ENCODE measurements at places on chromosomes 5 and 9.

GRCh38 chr9:36056896-36057295 lies 20.2 kb downstream of the RECK start:
- no peak for DNase-seq

- DNase-seq: no peak
These were observed 9.4 kb downstream of the PRELID2 start for GRCh38 chr5:145825751-145826180.

DNA sequence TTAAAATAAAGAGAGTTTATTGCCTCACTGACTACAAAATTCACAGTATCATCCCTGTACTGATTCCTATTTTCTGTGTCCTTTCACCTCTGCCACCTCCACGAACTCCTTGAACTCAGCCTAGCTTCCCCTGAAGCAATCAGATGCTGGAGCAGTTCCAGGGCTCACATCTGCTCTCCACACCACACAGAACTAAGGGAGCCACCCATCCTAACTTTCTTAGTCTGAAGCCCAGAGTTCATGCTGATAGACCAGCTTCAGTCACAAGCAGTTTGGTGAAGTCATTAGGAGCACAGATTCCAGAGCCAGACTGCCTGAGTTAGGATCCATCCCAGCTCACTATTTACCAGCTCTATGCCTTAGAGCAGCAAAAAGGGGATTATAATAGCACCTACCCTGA lies 15.6 kb upstream of the EPB41L4A start:
- DNase-seq: no peak

DNA sequence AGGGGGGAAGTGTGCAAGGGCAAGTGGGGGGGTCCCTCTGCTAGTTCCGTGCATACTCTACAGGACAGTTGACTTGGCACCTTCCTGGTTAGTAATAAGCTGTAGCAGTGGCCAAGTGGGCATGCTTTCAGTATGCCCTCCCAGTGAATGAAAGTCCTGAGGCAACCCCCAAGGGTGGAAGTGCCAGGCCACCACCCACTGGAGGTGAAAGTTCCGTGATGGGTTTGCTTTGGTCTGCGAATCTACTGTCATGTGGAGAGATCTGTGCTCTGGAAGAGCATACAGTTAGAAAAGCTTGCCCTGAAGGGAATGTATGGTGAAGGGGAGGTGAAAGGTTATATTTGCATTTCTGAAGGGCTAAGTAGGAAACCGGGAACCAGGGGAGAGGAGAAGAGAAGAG lies 10.3 kb downstream of the FXN start:
- no peak for DNase-seq

All from CD4-positive, alpha-beta T cell treated with Interleukin-6 for 4 hours (primary cell).